ENCODE measurements at places on chromosomes 1 and 21.

DNA sequence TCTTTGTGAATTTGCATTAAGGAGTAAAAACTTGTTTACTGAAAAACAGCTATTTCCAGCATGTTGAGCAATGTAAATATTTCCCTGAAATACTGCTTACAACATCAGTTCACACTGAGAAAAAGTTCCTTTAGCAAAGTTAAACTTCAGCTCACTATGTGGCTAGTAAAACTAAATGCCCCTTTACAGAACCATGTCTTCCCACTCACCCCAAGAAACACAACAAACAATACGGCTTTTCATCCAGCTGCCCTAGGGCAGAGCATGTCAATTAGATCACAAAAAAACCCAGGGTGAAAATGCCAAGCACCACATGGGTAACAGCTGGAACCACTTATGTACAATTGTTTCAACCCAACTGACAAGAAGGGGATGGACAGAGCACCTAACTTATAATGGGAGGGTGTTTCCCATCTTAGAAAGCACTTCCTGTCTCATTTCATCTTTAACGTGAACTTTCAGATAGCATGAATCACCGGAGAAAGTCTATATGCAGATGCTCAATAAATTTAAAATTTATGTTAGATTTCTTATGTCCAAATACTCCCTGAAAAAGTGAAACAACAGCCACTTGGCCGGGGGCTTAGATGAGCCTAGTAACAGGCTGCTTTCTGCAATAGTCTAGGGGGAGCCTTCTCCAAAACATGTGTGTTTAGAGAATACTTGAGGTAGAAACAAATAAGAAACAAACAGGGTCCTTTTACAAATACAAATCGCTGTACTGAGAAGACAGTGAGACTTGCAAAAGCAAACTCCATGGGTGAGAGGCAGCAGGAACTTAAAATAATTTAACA, 6.6 kb downstream of the NID1 start:
- peak overlapping the region; percentile 30 for H3K27ac ChIP-seq
- peak overlapping the region; percentile 6 for H3K4me3 ChIP-seq
- DNase-seq = peak; percentile 47
- peaks cover 4% of the 10 kb centered on the region for H3K4me1 ChIP-seq
- H3K27me3 ChIP-seq = no peaks in the 10 kb centered on the region

GRCh38 chr1:85275701-85276214, 674 bp downstream of the BCL10 start:
- H3K36me3 ChIP-seq = peaks cover 4% of the 10 kb centered on the region
- no peak for DNase-seq
- H3K27me3 ChIP-seq = no peaks in the 10 kb centered on the region

DNA sequence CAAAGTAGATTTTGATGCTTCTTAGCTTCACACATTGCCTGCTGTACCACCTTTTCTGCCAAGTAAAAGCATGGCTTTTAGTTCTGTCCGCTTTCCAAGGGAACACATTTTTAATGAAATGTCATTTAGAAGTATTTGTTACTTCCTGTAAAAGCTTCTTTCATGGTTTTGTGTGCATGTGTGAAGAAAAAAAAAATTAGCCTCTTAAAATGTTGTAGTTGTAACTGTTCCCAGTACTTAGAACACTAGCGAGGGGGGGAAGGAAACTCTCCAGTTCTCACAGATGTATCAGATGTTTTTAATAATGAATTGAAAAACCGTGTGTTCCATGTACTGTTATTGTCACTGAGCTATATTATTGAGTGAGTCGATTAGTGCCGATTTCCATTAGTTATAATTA, 568.3 kb upstream of the ADGRL2 start:
- H3K27ac ChIP-seq = no peak overlapping the region
- no peaks in the 10 kb centered on the region for H3K27me3 ChIP-seq

GRCh38 chr21:45347048-45347711, 57.8 kb upstream of the COL18A1 start:
- H3K27me3 ChIP-seq = no peaks in the 10 kb centered on the region
- H3K27ac ChIP-seq = peak overlapping the region; percentile 26
- H3K4me3 ChIP-seq = no peak overlapping the region
- no peaks in the 10 kb centered on the region for H3K36me3 ChIP-seq

DNA sequence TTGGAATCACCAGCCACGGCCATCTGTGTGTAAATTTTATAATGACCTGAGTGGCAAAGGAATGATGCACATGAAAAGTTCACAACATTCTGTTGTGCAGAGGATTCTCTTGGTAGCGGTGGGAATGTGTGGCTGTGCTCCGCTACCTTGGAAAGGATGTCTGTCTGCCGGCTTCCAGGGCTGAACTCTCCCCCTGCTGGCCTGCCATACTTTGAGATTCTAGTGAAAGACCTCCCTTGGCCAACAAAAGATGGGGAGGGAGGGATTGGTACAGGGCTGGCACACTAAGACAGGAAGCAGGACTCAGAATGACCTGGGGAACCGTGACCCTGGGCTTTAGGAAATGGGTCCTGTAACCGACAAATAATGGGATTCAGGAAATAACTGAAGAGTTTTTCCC, 194.5 kb upstream of the PLD5 start:
- H3K36me3 ChIP-seq = no peaks in the 10 kb centered on the region
- no peak overlapping the region for H3K4me3 ChIP-seq
- no peaks in the 10 kb centered on the region for H3K4me1 ChIP-seq
- H3K27ac ChIP-seq = no peak overlapping the region
- no peak for DNase-seq
- no peaks in the 10 kb centered on the region for H3K27me3 ChIP-seq

DNA sequence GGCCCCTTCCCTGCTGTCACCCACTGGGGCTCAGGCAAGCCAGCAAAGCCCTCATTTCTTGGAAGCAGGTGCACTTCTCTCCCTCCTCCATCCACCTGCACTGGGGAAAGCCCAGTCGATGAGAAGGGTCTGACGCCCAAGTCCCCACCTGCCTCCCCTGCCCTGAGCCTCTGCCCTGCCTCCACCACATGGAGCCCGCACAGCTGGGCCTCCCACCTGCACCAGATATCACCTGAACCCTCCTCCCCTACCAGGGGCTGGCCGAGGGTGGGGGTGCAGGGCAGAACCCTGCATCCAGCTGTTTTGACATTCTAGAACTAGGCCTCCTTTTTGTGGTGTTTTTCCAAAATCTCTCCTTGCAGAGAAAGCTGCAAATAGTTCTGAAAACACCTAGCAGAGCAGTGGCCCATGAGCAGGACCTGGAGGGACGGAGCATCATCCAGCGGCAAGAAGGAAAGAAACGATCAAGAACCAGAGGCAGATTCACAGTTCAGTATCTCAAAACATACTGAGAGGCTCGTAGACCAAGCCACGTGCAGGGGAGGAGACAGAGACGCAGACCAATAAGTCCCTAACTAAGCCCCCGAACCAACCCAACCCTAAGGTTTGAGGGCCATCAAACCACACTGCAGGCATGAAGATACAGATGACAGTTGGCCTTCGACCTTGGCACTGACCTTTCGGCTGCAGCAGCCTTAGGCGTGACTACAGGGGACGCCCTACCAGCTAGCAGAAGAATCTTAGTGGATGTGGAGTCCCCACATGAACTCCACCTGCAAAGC, 16.7 kb downstream of the CHD5 start:
- no peaks in the 10 kb centered on the region for H3K36me3 ChIP-seq
- no peak for DNase-seq
- no peaks in the 10 kb centered on the region for H3K27me3 ChIP-seq
- no peaks in the 10 kb centered on the region for H3K4me1 ChIP-seq

DNA sequence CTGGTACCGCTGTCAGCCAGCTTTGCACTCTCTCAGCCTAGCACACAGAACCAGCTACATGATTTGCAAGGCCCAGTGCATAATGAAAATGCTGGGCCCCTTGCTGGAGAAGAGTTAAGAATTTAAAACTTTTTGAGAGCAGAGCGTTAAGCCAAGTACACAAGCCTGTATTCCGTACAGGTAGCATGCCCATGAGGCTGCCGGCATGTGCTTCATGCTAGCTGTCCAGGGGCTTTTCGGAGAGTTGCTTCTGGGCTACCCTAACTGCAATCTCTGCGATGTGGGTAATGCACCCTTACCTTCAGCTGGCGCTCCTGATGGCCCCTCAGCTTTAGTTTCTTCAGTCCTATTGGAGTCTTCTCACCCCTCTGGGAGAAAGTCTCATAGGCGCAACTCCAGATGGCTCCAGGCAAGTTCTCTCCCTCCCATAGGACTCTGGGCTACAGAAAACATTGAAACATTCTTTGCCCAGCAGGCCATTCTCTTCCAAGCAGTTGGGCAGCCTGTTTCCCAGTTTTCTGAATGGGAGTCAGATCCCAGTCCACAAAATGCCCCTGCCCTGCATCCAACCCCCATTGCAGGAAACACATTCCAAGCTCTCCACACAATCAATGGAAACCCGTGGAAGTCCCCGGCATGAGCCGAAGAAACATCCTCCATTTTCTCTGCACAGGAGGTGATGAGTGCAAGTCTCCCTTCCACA, 5.7 kb upstream of the AKT3 start:
- no peaks in the 10 kb centered on the region for H3K27me3 ChIP-seq
- H3K4me3 ChIP-seq = no peak overlapping the region
- H3K27ac ChIP-seq = no peak overlapping the region
- no peak for DNase-seq
- no peaks in the 10 kb centered on the region for H3K36me3 ChIP-seq

DNA sequence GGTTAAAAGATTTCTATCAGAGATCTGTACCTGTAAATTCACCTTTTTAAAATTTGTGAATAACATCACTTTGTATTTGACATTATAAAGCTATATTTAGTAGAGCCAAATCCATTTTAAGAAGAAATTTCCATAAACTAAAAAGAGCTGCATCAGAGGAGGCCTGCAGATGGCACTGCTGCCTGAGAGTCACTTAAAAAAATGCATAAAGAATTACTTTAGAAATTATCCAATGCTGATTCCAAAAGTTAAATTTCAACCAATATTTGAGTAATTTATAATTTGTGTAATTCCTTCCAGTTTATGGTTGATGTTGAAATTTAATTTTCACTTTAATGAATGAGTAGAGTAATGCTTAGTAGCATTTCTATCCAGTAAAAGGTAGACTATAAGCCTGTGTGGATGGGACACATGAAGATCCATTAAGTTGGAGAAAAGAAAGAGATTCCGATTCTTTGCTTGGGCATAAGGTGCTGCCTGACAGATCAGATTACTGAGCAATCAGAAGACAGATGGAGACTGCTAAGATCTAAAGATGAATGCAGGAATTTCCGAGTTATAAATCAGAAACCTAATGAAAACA, 20.7 kb upstream of the RPE65 start:
- H3K27ac ChIP-seq = no peak overlapping the region
- H3K27me3 ChIP-seq = no peaks in the 10 kb centered on the region
- peak; percentile 30 for DNase-seq
- no peak overlapping the region for H3K4me3 ChIP-seq
- no peaks in the 10 kb centered on the region for H3K4me1 ChIP-seq
- no peaks in the 10 kb centered on the region for H3K36me3 ChIP-seq

GRCh38 chr1:2999571-2999970, 21.7 kb upstream of the ACTRT2 start:
- H3K27ac ChIP-seq = no peak overlapping the region
- DNase-seq = no peak
- H3K4me1 ChIP-seq = no peaks in the 10 kb centered on the region
- peaks cover 64% of the 10 kb centered on the region for H3K27me3 ChIP-seq
- H3K36me3 ChIP-seq = no peaks in the 10 kb centered on the region
- H3K4me3 ChIP-seq = no peak overlapping the region

- H3K27me3 ChIP-seq = no peaks in the 10 kb centered on the region
- no peak overlapping the region for H3K4me3 ChIP-seq
- no peaks in the 10 kb centered on the region for H3K4me1 ChIP-seq
- DNase-seq = no peak
- H3K36me3 ChIP-seq = no peaks in the 10 kb centered on the region
These were observed 151.5 kb upstream of the BACE2 start for GRCh38 chr21:41016472-41016871.

DNA sequence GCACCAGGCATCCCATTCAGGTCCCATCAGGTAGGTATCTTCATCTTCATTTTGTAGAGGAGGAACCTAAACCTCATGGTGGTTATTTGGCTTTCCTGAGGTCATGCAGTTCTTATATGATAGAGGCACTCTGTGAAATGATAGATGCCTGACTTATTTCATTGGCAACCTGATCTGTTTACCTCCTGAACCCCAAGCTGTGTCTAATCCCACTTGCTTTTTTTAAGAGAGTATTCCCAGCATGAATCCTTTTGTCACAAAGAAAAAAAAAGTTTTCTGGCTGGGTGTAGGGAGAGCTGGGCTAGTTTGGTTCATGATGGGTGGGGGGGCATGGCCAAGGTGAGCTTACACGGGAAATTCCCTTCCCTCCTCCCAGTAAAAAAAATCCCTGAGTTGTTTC, 154.2 kb downstream of the TENT5C start:
- no peak for DNase-seq
- H3K36me3 ChIP-seq = no peaks in the 10 kb centered on the region
- H3K4me1 ChIP-seq = peaks cover 15% of the 10 kb centered on the region
- no peak overlapping the region for H3K4me3 ChIP-seq
- no peaks in the 10 kb centered on the region for H3K27me3 ChIP-seq

Data from stomach (tissue), 19 donors.